Cardiac fibroblast (primary cell): ENCODE measurements at places on chromosomes 3 and 15.
A peak's percentile ranks its signal among the peaks of the same experiment; 100 is the strongest.

DNA sequence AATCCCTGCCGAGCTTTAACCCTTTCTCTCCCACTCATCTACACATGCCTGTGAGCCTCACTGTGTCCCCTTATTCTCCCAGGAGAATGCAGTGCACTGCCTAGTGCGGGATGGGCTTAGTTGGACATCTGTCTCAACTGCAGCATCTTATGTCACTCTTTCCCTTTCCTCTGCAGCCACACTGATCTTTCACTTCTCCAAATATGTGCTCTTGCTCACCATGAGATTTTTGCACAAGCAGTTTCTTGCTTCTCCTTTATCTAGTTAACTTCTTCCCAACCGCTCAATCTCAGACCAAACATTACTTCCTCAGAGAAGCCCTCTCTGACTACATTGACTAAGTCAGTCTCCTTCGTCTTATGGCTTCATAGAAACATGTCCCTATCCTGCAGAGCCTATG is 292.3 kb downstream of the KBTBD8 start:
- no peak for DNase-seq

DNA sequence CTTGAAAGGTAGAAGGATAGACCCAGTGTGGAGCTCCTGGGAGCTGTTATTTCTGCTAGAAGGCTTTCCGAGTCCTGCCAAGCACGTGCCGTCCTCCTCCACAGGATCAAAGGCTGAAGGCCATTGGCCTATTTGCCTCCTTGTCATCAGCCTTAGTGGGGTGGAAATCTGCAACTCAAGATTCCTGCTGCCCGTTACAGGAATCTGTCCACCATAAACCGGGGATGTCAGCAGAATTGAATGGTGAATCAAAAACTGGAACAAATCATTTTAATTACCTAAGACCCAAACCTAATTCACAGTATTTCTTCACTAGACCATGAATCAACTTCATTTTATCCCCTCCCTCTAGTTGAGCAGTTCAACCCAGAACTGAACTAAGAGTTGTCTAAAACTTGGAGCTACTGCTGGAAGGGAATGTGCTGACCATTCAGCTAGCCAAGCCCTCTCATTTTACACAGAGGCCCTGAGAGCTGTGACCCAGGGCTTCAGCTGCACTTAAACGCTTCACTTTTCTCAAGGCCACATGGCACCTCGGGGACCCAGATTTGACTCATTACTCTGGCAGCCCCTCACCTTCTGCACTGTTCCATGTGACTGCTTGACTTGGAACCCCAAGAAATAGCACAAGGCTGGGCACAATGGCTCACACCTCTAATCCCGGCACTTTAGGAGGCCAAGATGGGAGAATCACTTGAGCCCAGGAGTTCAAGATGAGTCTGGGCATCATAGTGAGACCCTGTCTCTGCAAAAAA is 36.8 kb upstream of the KIF23 start:
- no peak for DNase-seq

DNA sequence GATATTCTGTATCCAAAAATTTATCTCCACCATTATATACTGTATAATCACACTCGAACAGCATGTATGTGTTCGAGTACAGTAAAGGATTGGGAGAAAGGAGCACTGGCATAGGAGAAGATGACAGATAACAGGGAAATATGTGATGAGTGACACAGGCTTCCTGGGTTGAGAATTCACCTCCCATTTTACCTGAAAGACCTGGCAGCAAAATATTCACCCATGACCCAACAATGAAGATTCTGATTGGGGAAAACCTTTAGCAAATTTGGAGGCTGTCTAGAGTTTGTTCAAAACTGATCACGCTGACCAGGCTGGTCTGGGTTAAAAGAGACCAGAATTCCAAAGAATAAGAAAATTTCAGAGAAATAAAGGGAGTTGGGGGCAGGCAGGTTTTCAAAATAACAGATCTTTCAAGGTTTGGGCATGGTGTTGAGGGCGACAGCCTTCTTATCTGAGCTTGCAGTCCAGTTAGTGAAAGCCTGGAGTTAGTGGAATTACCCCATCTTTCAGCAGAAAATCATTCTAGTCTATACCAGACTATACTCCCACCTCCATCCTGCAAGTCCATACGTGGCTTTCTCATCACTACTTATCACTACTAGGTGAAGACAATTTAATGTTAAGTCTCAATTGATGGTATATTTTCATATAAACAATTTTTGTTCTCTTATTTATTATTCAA is 42.8 kb upstream of the RSL24D1 start:
- no peak for DNase-seq

DNA sequence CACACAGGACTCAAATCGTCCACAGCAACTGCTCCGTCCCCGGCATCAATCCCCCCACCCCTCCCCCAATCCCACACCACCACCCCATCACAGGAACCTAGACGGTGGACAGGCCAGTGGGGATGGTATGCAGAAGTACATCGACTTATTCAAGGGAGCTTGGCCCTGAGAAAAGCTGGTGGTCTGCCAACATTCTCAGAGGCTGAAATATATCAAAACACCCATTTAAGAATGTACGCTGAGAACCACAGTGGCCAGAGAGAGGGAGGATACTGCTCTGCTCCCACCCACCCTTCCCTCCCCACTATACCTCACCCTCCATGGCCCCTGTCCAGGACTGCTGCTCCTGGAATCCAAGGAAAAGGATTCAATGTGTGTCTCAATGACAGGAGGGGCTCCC is 12.4 kb upstream of the USP3 start:
- DNase-seq = peak; percentile 34

DNA sequence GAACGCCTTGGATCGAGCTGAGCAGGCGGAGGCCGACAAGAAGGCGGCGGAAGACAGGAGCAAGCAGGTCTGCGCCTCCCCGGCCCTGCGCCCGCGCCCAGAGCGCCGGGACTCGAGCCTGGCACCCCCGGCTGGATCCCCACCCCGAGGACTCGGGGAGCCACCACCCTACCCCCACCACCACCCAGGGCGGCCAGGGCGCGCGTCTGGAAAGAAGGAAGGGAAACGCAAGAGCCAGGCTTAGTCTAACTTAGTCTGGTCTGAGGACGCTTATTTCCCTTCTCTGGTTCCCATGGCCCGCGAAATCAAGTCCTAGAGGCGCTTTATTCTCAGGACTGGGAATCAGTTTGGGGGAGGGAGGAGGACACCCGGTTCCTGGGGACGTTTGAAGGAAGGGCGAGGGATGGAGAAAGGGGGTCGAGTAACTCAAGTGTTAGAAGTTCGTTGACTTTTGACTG is 359 bp downstream of the TPM1 start:
- no peak for DNase-seq

DNA sequence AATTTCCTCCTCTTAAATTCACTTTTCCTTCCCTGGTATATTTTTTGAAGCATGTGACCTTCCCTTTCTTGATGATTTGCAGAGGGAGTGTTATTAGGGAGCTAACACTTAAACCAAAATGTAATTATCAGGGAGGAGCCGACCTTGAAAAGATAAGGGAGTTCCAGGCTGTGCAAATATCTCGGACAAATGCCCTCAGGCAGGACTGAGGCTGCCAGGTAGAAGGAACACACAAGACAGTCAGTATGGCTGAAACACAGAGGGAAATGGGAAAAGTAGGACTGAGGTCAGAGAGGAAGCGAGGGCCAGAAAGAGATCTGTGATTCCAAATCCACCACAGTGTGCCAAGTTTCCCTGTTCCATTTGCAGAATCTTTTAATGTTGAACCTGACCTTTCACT is 221.0 kb downstream of the CNTN3 start:
- no peak for DNase-seq

DNA sequence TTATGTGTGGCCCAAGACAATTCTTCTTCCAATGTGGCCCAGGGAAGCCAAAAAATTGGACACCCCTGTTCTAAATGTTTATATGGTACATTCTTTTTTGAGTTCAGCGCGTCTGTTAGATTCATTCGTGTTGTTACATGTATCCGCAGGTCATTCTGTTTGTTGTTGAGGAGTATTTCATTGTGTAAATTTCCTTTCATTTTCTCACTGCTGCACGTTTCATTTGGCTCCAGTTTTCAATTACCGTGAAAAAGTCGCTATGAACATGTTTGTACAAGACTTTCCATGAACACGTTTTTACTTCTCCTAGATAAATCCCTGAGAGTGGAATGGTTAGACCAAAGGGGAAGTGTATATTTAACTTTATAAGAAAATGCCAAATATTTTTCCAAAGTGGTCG is 7.5 kb upstream of the OPA1 start:
- no peak for DNase-seq

GRCh38 chr3:151879679-151880415 is 6.4 kb downstream of the SUCNR1 start:
- no peak for DNase-seq

GRCh38 chr3:130956721-130957120 is 62.8 kb downstream of the ATP2C1 start:
- DNase-seq = no peak

- DNase-seq = peak; percentile 80
These were observed 102.7 kb downstream of the OSBPL10 start for GRCh38 chr3:31878231-31878838.

DNA sequence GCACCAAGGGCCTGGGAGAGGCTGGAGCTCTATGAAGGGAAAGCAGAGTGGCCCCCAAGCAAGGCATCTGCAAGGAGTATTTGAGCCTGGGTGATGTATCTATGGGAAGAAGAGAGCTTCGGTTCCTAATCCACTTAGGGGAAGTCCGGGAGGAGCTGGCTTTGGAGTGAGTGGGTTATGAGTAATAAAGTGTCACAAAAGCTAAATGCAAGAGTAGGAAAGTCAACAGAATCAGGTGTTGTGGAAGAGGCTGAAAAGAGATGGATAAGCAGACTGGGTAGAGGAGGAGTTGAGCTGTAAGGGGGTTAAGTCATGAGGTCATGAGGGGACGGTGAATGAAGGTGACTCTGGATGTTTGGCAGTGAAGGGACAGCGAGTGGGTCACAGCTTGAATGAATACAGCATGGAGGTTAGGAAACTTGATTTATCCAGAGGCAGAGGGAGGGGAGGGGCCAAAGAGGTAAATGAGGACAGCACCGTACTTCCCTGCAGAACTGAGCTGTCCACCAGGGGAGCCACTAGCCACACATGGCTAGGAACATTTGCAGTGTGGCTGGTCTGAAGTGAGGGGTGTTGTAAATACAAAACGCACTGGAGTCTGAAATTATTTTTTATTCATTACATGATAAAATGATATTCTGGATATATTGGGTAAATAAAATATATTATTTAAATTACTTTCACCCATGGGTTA is 83.3 kb downstream of the ADCY5 start:
- DNase-seq = no peak

DNA sequence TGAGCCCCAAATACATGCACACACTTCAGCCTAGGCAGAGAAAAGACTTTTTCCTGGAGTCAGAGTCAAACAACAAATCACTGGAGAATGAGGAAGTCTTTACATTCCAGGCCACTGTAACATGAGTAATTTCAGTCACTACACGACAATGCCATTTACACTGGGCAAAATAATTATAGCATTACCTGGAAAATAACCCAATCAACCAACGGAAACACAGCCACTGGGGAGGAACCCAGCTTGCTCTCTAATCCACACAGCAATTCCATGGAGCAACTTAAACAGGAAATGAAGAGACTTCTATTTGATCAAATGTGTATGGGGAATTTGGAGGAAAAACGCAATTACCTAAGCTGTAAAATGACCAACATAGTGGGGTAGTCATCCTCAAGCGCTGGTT is 15.2 kb downstream of the FSTL1 start:
- peak; percentile 71 for DNase-seq

- peak; percentile 39 for DNase-seq
These were observed 46.9 kb downstream of the PIK3R4 start for GRCh38 chr3:130699765-130700164.

DNA sequence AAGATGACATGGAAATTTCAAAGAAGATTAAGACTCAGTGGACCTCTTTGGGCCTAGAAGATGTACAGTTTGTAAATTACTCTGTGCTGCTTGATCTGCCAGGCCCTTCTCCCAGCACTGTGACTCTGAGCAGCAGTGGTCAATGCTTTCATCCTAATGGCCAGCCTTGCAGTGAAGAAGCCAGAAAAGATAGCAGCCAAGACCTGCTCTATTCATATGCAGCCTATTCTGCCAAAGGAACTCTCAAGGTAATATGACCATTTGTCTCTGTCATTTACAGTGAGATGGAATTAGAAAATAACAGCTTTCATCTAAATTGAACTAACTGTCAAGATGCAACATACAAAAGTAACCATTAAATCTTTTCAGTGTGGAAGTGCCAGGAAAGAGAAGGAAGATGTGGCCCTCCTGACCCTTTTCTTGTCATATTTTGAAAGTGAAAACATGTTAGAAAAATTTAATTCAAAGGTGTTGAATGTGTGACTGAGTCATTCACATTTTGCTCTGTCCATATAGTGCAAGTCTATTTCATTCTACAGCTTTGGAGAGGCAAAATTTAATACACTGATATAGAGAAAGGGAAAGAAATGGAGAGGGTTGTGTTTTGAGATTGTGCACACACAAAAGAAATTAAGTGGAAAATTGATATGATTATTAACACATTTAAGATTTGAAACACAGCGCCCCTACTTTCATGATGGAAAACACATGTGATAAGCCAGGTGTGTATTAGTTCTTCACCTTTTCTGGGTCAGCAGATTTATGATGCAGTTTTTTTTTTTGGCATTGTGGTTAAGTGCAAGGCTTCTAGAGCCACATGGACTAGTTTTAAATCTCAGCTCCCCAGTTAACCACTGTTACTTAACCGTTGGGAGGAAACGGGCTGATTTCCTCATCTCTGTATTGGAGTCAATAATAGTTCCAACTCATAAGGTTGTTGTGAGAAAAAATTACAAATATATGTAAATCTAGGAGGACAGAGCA is 375.1 kb downstream of the NAALADL2 start:
- no peak for DNase-seq

DNA sequence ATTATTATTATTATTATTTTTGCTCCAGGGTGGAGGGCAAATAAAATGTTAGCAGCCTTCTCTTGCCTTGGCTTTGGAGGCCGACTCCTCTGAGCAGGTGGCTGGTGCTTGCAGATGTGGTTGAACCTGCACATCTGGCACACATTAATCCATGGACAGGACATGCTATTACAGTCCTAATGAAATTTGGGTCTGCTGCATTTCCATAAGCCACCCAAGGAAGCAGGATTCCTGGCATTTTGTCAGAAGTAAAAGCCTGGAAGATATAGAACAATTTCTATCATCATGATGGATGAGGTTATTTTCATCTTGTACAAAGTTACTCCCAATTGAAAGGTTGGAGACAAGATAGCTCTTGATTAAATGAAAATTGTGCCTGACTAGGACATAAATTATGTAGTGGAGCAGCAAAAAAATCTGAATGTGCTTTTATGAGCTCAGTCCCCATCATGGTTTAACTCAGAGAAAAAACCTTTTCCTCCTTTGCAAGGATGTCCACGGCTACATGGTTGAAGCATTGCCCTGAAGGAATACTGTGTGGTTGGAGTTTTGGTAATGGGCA is 130.9 kb upstream of the RGMA start:
- no peak for DNase-seq

DNA sequence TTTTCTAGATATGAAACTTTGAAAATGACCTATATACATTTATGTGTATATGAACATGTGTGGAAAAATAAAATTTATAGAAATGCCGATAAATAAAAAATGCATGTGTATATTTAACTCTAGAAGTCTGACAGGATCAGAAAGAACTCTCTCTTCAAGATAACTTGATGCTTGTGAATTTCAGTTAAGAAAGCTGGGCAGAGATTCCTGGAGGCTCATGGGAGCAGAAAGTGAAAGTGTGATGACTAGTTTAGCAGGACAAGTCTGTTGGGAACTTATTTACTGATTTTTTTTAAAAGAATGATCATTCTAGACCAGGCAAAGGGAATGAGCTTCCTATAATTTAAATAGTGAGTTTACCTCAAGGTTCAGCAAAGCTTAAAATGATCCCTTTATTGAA is 81.5 kb upstream of the KCNAB1 start:
- DNase-seq = peak; percentile 35
